ENCODE measurements at places on chromosomes 16 and 17.
A peak's percentile ranks its signal among the peaks of the same experiment; 100 is the strongest.

DNA sequence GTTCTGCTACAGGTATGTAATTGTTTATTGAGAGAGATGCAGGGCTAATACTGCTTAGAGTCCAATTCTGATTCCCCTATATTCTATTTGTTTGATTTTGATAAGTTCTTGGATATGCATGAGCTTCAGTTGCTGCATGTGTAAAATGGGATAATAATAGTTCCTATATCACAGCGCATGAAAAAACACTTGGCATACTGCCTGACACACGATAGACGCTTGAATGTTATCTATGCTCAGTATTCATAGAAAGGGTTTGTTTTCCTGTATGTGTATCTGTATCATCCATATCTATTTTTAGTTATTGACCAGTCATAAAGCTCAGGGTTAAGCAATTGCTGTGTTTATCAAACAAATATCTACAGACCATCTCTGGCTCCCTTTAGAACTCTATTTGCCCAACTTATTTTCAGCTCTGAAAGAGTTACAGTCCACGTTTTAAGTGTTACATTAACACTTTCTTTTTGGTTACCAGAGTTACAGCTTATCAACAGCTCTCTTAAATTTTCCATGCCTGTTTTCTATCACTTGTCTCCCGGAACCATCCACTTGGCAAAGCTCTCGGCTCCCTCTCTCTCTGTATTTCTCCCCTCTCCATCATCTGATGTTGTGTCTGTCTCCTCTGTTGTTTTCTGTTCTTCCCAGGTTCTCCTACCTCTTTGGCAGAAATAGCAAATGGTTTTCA, 334.8 kb downstream of the CBLN1 start:
- no peak for DNase-seq

DNA sequence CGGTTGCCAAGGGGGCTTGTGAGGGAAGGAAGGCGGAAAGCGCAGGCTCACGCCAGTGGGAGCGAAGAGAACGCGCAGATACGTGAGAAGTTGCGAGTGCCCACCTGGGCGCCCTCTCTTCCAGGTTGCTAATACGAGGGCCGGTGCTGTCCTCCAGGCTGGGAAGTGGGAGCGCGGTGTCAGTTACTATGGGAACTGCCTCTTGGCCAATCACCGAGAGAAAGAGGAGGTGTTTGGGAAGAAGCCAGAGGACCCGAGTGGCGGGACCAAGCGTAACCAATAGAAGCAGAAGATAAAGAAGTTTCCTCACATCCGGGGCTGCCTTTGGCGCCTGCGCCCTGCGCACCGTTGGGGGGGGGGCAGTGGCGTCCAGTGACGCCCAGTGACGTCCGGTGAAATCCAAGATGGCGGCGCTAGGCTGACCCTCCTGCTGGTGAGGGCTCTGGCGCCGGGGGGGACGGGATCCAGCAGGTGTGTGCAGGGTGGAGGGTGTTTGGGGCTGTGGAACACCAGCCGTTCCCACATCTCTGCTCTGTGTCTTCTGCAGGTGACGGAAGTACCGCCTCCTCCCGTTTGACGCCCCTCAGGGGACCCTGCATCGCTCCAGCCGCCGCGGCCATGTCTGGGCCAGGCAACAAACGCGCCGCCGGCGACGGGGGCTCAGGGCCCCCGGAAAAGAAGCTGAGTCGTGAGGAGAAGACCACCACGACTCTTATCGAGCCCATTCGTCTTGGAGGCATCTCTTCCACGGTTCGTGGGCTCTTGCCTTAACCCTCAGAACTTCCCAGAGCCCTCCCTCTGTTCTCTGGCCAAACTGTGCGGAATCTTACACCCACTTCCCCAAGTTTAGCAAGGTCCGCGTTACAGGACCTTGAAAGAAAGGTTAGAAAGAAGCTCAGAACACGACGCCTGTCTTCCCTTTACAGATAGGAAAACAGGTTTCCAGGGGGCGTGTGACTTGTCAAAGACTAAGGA, at the start of the genes CFAP119 and RNF40:
CFAP119 (minus strand) TSS at position 135 of the 975 bp plus-strand sequence. CDS start 314 bp downstream, outside the sequence.
RNF40 (plus strand) TSS at position 395 of the 975 bp plus-strand sequence; CDS start at position 619, 224 bp downstream.
- DNase-seq = peak; percentile 98

GRCh38 chr17:79339321-79339720, 264.7 kb downstream of the ENGASE start:
- DNase-seq = no peak

GRCh38 chr17:8785547-8786413, 13.4 kb downstream of the MFSD6L start:
- DNase-seq = peak; percentile 80

DNA sequence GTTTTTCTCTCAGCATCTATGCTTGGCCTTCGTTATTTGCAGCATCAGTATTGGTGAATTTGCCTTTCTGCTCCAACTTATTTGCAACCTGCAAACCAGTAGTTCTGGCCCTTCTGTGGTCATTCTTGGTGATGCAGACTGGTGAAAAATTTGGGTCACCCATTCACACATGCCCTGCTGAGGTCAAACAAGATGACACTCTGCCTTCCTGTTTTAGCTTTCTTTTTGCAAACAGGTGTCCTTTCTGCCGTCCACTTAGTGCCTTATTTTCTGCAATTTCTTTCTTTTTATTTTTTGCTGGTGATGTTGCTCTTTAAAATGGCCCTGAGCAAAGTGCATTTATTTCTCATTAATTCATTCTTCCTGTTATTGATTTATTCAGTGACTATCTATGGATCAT, 31.3 kb downstream of the PLCG2 start:
- no peak for DNase-seq

- peak; percentile 69 for DNase-seq
These were observed at the start of gene SRCIN1 for GRCh38 chr17:38605841-38606645. Gene SRCIN1 (minus strand): TSS chr17:38605952. CDS start chr17:38605705, 247 bp downstream.

DNA sequence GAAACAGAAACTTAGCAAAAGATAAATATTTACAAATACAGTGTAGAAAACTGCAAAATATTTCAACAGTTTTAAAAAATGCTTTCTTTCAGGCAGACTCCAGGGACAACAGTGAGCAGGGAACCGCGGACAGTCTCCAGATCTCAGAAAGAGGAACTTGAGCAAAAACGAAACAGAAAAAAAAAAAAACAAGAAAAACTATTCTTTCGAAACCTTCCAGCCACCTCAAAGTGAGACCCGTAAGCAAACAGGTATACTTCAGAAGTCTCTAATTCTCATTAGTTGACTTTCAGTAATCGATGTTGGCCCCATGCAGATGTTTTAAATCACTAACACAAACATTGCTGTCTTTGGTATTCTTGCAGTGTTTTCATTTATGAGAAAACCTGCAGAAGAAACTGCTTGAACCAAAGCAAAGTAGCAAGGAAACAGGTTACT, 15.7 kb upstream of the CCL1 start:
- DNase-seq = no peak

GRCh38 chr17:76948726-76949342, 80.6 kb downstream of the MGAT5B start:
- no peak for DNase-seq

DNA sequence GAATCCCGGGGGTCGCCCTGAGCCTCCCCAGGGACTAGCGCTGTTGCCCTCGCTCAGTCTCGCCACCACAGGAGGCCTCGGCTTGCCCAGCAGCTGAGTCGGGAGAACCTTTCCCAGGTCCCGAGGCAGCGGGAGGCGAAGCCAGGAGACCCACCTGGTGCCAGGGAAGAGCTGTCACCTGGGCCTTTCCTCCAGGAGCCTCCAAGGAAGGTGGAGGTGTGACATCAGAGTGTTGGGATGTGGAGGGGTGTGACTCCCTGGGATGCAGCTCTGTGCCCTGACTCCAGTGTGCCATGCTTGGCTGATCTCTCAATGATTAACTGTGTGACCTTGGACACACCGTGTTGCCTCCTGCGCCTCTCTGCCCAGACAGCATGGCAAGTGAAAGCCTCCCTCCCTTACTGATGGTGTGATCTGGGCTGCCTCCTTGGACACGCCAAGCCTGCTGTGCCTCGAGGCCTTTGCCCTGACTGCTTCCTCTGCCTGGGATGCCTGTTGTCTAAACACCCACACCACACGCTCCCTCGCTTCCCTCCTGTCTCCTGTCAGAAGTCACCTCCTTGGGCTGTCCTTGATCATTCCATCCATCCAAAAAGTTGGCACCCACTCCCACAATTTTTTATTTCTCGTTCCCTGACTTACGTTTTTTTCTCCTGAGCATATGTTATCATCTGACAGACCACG, 88.0 kb downstream of the CMIP start:
- no peak for DNase-seq

GRCh38 chr17:43337684-43338428, 60.9 kb upstream of the ARL4D start:
- no peak for DNase-seq

- DNase-seq = peak; percentile 61
These were observed 44.2 kb downstream of the PEMT start for GRCh38 chr17:17547210-17547764.

DNA sequence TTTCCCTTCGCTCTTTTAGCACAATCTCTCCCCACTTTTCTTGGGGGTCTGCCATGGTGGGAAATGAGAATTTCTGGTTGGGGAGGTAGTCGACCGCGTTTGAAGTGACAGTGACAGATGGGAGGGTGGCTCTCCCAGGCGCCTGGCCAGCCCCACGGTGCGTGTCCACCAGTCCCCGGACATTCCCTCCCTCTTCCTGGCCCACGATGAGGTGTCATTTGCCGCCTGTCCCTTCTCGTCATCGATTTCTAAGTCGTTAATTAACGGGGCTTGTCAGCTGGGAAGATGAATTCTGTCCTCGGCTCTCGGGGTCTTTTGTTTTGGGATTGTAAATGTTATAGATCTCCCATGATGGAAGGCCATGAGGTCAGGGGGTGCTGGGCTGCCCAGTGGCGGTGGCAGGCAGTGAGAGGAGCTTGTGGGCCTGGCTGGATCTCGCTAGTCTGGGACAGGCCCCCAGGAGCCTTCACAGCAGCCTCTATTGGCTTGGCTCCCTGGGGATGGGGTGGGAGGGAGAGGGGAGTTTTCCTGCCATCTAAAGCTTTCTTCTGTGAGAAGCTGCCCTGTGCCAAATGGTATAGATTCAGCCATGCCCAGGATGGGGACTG, 164.2 kb downstream of the MRM1 start:
- no peak for DNase-seq

DNA sequence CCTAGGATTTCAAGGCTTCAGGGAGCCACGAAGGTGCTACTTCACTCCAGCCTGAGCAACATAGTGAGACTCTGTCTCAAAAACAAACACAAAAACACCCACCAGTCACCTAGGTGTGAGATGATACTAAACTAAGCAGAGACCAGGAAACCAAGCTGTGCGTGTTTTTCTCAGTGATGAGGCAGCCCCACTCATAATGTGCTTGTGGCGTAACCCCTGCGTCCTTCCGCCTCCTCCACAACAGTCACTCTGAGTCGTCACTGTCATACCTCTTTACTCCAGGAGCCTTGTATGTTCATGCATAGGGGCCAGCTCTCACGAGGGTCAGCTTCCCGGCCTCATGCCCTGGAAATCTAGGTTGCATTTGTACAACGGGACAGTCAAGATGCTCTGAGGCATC, 31.1 kb upstream of the SLC47A1 start:
- DNase-seq = no peak

DNA sequence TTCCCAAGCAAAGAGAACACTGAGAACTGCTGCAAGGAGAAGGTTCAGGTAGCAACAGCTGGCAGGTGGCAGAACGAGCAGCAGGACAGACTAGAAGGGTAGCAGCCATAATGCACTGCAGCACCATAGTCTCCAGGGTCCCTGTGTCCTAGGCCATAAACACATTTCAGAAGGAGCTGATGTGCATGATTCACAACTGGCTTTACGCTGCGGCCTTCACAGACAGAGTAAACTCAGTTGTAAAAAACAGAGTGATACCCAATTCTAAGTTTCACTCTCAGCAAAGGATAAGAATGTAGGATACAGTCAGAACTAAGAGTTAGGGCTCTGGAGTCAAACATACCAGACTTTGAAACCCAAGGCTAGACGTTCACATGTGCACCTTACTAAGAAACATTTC, 24.4 kb downstream of the ARHGAP17 start:
- DNase-seq = no peak

DNA sequence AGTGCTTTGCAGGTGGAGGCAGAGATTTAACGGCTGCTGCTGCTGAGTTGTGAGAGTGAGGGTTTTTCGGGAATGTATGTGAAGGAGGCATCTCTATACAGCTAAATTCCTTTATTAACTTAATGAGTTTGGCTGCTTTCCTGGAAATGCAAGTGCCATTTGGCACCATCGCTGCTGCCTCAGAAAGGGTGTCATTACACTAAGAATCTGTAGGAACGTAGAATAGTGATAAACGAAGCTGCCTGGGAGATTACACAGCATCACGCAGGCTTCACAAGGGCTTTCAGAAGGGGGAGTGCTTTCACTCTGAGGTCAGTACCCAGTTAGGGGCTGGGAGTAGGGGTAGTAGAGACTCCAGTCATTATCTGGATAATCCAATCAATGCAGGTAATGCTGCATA, 14.1 kb upstream of the NLRP1 start:
- no peak for DNase-seq

DNA sequence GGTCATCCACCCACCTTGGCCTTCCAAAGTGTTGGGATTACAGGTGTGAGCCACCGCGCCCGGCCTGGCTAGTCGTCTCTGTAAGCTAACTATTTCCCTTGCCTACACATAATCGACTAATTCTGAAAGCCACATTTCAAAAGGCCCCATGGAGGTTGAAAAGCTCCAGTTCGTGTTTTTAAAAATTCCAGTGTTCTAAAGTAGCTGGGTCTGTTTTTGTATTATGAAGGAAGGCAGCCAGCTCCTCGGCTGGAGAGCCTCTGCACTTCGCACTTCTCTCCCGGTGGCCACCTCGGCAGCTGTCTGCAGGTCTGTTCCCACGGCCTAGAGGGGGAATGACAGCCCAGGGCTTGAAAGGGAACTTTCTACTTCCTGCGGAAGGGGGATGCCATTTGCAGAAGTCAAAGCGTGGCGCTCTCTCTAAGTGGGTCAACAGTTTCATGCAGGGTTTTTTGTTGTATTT, 16.9 kb downstream of the HASPIN start:
- DNase-seq = no peak

GRCh38 chr16:51181503-51181811, 30.4 kb upstream of the SALL1 start:
- DNase-seq = no peak

- DNase-seq = no peak
These were observed 30.0 kb downstream of the MYO18A start for GRCh38 chr17:29150161-29150560.

DNA sequence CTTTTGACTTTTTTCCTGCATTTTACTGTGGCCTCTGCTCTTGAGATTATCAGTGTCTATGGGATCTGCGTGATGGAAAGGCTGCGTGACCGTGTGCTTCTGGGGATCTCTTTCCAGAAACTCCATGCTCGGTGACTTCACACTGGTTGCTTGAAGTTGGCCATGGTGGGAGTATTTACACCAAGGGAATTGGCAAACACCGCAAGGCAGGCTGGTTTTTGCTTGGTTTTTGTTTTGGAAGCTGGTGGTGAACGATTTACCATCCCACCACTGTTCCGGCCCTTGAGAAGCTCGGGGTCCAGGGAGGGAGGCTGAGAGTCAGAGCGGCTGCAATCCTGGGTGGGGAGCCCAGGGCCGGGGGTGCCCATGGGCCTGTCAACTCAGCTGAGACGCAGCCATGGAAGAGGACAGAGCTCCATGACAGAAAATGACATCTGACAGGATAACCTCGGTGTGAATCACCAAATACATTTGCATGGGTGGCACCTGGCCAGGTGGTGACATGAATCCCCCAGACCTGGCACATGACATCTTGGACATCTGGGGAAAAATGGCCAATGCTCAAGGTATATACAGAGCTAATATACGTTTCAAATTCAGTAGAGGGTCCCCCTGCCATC, 11.1 kb downstream of the CRISPLD2 start:
- DNase-seq = no peak
